Hematopoietic multipotent progenitor cell treated with erythropoietin and hydrocortisone succinate and interleukin-3 and kit ligand, for 17 days (in vitro differentiated cells): ENCODE measurements at places on chromosomes 6 and 20.

DNA sequence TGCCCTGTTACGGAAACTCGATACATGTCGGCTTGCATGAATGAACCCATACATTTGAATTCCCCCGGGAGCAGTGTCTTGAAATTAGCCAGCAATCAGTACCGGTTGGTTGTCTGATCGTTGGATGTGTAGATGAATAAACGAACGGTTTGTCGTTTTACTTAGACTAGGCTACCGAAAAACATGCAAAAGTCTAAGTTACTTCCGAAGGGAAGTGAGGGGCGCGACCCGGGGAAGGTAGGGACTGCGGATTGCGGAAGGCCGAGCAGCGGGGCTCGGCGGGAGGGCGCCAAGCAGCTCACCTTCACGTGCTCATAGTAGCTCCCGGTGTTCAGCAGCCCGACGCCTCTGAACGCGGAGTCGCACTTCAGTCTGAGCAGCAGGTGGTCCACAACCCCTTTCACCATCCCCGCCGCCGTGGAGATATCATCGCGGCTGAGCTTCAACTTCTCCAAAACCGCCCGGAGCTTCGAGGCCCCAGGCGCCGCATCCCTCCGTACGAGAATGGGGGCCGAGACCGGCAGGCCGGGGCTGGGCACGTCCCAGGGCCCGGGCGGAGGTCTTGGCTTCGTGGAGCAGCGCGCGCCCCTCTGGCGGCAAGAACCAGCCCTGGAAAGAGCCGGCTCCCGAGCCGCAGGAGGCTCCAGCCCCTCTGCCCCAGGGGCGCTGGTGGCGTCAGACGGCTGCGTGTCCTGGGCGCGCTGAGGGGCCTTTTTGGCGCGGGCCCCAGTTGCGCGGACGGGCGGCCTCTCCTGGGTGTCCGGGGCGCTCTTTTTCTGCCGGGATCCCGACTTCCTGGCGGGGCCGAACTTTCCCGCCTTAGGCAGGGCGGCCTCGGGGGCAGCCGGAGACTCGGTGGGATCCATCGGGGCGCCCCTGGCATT is 632 bp downstream of the CGAS start:
- DNase-seq = no peak

GRCh38 chr20:855466-856360 is 22.2 kb downstream of the FAM110A start:
- no peak for DNase-seq

DNA sequence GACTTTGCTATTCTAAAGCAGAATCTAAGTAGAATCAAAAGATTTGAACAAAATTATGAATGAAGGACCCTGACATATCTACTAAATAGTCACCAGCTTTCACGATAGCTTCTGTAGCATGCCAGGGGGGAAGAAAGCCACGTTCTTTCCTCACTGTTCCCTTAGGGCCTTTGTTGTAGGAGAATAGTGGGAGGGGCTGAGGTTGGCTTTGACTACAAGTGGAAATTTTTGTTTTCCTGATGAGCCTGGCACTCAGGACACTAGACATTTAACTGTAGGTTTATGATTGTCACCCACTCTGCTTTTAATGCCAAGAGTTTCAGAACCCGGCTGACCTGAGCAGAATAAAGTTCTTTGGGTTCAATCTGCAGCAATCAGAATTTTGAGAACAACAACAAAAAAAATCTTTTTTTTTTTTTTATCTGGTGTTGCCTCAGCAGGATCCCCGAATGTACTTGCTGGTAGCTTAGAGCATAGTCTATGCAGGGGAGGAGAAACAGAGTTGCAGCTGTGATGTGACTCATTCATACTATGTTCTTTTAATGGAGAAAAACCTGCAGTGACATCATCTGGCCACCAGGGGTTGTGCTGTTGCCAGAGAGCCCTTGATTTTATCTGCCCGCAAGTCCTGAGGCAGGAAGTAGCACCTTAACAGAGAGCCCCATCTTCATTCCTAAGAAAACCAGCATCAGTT is 38.5 kb downstream of the TPD52L1 start:
- DNase-seq = peak; percentile 50

DNA sequence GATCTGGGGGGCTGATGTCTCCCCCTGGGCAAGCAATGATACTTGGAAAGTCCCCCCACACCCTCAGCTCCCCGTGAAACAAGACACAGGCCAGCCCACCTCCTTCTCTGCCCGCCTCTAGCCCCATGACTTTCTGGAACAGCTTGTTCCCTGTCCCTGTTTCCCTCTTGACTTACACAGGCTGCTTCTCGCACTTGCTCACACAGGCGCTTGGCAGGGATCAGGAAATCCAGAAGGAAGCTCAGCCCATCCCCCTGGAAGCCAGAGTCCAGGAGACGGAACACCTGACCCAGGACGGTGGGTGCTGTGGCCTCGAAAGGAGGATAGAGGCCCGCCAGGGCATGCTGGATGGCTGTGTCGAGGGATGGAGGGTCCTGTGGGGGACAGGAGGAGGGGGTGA is 14.8 kb downstream of the KIAA1755 start:
- DNase-seq = no peak

DNA sequence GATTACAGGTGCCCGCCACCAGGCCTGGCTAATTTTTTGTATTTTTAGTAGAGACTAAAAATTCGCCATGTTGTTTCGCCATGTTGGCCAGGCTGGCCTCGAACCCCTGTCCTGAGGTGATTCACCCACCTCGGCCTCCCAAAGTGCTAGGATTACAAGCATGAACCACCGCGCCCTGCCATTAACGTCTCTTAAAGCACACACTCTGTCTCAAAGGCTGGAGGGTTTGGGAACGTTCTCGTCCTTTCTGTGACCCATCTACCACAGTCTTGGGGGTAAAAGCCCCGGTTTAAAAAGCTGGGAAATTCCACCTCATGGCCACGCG is 57.8 kb upstream of the ARID1B start:
- no peak for DNase-seq

GRCh38 chr20:24871480-24872213 is 77.4 kb upstream of the CST7 start:
- no peak for DNase-seq

DNA sequence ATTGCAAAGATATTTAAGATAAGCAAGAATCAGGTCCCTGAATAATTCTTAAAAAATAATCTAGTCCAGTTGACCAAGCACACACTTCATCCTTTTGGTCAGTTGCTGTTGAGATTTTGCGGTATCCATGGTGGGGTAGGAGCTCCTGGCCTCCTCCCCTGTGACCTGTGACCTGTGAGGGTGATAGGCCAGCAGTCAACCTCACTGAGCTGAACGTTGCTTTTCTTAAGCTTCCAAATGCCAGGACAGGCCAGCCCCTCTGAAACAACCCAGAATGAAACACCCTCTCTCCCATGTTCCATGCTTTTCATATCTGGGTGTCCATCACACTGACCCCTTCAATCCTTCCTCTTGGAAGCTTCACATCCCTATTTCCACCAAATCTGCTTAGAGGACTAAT is 164.9 kb downstream of the THBS2 start:
- DNase-seq = no peak

GRCh38 chr6:44606504-44606903 is 219.0 kb downstream of the CDC5L start:
- DNase-seq = no peak

GRCh38 chr6:125745281-125746018 is 4.0 kb upstream of the HEY2 start:
- DNase-seq = no peak

DNA sequence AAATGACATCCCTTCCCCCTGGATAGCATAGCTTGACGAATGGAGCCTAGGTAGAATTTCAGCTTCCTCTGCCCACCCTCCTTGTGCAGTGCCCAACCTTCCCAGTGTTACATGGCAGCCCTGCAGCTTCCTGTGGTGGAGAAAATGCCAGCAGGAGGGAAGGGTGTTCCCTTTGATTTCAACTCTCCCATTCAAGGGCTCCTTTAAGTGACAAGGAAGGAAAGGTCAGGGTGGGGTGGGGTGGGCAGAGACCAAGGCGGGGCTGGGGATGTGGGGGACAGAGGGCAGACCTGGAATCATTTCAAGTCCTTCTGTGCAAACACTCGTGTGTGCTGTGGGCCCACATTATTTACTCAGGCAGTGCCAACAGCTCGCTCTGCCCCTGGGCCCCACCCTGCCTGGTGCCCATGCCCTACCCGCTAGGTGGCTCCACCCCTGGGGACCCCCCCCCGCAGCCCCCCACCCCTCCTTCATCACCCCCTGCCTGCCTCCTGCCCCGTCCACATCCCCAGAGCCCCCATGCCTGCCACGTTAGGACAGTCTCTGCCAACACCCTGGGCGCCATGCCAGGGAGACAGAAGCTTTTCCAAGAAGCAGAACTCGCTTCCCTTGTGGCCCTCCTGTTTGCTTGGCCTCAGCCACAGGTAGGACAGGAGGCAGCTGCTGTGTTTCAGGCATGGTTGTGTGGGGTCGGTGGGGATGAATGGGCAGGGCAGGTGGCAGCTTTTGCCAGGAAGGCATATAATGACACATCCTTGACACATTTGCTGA is 9.4 kb downstream of the SPDEF start:
- DNase-seq = no peak

DNA sequence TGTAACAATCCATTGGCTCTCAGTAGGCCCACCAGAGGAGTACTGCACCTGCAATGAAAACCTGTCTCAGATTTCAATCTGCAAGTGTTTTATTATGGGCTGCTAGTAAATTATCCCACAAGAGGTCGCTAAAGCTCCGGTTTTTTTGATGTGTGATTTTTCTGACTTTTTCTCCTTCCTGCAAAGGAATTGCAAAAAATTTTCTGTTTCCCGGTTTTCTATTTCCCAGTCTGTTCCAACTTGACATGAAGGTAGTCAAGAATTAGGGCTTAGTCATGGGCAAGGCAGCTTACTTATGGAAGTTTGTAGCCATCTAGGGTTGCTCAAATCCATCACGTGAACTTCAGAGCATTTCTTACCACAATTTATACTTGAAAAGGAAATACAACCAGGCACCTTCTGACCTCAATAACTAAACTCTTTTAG is 38.5 kb upstream of the AHI1 start:
- DNase-seq = peak; percentile 6

GRCh38 chr6:13113981-13114593 is 214.2 kb downstream of the TBC1D7 start:
- no peak for DNase-seq

GRCh38 chr20:11918391-11918845 is 725 bp downstream of the BTBD3 start:
- no peak for DNase-seq

GRCh38 chr20:62984666-62985443 is 21.9 kb downstream of the BHLHE23 start:
- DNase-seq = no peak

- DNase-seq = no peak
Observed at GRCh38 chr20:63908008-63908682, 13.2 kb downstream of the DNAJC5 start.

- DNase-seq = peak; percentile 44
Observed at GRCh38 chr6:129621252-129621651, 88.7 kb downstream of the ARHGAP18 start.

GRCh38 chr6:20197251-20197650 is 15.0 kb downstream of the MBOAT1 start:
- no peak for DNase-seq

- DNase-seq = no peak
Observed at GRCh38 chr6:137651591-137652335, 157.6 kb upstream of the OLIG3 start.

- DNase-seq = no peak
Observed at GRCh38 chr6:31004794-31005193, 5.5 kb upstream of the MUC22 start.

DNA sequence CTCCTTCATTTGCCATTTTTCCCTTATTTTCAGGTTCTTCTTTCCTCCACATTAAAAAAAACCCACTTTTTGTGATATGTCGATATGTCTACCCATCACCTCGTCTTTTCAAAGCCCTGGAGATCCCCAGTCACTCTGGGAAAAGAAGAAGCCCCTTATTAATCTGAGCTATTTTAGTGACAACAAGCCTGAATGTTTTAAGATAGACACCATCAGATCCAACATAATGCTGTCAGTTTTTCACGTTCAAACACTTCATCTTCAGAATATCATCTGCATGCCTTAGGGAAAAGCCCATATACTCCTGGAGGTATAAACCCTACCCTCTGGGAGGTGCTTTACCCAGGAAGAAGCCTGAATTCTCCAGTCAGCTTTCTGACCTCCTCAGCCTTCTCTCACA is 464.0 kb upstream of the CDH4 start:
- DNase-seq = no peak

- no peak for DNase-seq
Observed at GRCh38 chr20:48738094-48738398, 89.8 kb downstream of the PREX1 start.

GRCh38 chr6:24757611-24758010 is 17.1 kb upstream of the GMNN start:
- no peak for DNase-seq

- no peak for DNase-seq
Observed at GRCh38 chr6:105794239-105794638, 291.9 kb upstream of the PRDM1 start.

DNA sequence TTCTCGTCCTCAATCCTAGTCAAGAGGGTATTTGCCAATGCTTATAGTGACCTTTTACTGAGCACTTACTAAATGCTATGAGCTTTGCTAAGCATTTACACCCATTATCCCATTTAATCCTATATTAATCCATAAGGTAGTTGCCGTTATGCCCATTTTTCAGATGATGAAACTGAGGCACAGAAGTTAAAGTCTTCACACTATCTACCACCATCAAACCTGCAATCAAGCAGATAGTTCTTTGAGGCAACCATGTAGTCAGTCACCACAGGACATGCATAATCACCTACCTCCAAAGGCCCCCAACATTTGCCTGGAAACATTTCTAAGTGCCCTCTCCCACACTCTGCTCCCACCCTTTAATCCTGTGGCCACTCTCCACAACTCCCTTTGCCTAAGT is 149.6 kb downstream of the LY86 start:
- no peak for DNase-seq

DNA sequence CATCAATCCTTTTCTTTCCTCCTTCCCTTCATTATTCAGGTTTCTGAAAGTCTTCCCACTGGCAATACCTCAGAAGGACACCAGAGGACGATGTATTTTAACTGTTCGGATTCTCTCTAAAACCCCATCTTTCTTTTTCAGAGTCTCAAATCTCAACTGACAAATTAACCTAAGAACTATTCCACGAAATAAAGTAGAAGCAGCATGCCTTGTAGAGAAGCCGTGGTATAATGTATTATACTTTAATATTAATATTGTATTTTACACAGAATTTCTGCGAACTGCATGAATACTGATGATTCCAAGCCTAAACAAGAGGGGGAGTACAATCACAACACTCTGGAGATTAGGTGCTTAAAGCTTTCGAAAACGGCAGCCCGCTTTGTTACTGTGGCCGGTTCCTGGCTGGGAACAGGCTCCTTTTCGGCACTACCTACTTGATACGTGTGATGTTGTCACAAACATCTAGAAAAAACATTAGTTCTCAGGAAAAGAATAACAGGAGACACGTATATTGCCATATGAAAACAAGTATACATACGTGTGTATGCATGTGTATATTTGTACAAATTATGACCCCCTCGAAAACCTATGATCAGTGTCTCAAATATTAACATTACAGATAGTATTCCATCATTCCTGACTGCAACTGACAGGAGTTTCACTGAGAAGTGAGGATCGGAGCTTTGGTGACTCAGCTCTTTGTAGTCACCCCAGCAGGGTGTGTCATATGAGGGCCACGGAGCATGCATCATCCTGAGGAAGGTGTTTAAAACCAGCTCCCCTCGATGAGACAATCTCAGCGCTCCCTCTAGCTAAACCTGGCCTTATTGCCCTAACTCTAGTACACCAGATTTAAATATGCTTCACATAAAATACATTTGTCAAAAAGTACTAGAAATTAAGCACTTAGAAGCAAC is 319.7 kb upstream of the TCF21 start:
- no peak for DNase-seq

- DNase-seq = no peak
Observed at GRCh38 chr6:87741001-87741650, 39.1 kb upstream of the AKIRIN2 start.

GRCh38 chr20:2688041-2688591 is 4.5 kb upstream of the EBF4 start:
- no peak for DNase-seq
